ENCODE measurements at places on chromosomes 16 and 17. TPM values are rescaled to one million over a fixed set of nuclear protein-coding genes. Genes with fewer than 3 reads are reported as not detected.

- no peak for DNase-seq
These were observed 418 bp downstream of the SOCS3 start for GRCh38 chr17:78359321-78359996.

Gene KCNJ2
- total RNA-seq = 13.3 TPM

DNA sequence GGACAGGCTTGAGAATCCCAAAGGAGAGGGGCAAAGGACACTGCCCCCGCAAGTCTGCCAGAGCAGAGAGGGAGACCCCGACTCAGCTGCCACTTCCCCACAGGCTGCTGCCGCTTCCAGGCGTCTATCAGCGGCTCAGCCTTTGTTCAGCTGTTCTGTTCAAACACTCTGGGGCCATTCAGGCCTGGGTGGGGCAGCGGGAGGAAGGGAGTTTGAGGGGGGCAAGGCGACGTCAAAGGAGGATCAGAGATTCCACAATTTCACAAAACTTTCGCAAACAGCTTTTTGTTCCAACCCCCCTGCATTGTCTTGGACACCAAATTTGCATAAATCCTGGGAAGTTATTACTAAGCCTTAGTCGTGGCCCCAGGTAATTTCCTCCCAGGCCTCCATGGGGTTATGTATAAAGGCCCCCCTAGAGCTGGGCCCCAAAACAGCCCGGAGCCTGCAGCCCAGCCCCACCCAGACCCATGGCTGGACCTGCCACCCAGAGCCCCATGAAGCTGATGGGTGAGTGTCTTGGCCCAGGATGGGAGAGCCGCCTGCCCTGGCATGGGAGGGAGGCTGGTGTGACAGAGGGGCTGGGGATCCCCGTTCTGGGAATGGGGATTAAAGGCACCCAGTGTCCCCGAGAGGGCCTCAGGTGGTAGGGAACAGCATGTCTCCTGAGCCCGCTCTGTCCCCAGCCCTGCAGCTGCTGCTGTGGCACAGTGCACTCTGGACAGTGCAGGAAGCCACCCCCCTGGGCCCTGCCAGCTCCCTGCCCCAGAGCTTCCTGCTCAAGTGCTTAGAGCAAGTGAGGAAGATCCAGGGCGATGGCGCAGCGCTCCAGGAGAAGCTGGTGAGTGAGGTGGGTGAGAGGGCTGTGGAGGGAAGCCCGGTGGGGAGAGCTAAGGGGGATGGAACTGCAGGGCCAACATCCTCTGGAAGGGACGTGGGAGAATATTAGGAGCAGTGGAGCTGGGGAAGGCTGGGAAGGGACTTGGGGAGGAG lies at the start of gene CSF3:
TSS of gene CSF3 (plus strand) at position 436 of the 993 bp plus-strand sequence. CDS start at position 471, 35 bp downstream.
- peak; percentile 93 for DNase-seq

DNA sequence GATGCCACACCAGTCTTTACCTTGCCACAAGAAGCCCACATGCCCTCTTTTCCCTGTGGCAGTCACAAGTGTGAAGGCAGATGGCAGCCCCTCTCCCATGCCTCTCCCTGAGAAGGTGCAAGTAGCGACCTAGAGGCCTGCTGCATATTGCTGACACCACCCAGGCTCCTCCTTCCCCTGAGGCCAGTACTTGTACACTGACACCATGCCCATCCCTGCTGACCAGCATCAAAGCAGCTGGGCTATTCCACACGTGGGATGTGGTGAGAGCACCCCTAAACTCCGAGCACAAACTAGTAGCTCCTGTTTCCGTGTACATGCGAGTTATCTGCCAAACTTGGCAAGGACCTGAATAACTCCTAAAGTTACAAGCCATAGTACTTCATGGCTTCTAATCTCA lies 149.4 kb downstream of the AATF start:
- DNase-seq = no peak

DNA sequence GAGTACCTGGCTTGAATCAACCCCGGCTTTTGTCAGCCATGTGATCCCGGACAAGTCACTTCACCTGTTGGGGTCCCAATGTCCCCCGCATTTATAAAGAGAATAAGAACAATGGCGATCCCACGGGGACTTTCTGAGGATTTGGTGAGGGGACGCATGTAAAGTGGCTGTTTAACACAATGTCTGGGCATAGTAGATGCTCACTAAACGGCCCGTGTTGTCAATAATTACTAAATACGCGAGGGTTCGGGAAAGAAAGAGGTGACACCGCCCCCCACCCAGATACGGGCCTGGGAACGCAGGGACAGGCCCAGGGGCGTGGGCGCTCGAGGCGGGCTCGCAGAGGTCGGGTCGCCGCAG lies 1.8 kb downstream of the SYNGR3 start:
- no peak for DNase-seq

- DNase-seq = no peak
These were observed 21.2 kb downstream of the CHMP6 start for GRCh38 chr17:81012574-81013447.

DNA sequence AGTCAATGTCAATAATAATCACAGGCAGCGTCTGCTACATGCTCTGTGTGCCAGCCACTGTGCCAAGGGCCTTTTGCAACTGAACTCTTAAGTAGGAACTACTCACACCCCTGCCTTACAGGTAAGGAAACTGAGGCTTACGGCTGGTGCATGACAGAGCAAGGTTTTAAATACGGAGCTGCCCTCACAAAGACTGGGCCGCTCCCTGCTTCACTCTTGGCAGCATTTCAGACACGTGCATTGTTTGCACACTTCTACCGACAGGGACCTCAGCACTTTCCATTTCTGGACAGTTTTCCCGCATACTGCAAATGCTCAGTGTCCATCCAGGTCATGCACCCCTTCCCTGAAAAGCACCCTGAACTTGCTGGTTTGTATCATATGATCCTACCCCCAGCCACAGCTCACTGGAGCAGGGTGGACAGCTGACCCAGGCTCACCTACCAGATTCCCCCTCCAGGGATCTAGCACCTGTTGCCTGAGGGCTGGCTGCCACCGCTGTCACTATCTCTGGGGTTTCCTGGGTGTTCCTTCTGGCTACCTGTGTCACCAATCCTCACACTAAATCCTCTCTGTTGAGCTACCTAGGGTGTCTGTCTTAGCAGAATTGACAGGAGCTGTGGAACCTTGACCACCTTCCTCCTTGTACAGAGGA lies 142.9 kb downstream of the C16orf78 start:
- DNase-seq = peak; percentile 68

DNA sequence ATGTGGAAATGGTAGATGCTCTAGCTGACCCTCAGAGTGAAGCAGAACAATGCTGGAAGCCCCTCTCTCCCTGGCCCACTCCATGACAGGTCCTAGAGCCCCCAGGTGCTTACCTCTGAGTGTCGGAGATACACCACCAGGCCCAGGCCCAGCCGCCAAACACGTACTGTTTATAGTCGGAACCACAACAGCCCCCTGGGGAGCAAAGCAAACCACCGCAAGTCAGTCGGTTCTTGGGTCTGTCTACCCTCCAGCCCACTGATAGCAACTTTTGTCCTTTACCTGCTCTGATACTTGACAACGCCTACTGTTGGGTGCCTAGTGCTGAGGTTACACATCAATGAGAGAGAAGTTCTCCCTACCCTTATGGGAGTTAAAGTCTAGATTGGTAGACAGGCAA lies 8.7 kb downstream of the FLOT2 start:
- DNase-seq = no peak

DNA sequence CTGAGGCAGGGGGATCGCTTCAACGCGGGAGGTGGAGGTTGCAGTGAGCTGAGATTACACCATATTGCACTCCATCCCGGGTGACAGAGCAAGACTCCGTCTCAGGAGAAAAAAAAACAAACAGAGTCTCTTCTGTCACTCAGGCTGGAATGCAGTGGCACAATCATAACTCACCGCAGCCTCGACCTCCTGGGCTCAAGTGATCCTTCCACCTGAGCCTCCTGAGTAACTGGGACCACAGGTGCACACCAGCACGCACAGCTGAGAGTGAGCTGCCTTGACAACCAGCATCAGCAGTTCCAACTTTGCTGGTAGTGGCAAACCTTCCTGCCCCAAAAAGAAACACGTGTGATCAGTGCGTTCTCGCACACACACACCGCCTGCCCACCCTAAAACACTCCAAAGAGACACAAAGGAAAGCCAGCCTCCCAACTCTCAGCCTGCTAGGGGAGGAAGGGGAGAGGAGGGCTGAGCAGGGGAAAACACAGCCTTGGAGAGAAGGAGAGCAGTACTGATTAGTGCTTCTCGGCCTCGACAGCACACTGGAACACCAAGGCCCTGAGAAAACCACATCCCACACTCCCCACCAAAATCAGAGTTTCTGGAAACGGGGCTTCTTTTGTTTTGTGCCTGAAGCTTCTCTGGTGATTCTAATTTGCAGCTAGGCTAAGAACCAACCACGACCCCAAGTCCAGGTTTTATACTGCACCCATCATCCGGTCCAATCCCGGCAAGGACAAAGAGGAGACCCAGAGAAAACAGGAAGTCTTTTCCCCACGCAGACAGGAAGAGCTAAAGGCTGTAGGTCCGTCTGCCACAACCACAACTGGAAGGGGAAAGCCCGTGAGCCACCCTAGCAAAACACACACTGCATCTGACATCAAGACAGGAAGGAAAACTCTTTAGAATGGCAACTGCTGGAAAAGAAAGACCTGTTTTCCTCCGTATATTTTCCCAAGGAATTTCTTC lies 28.8 kb downstream of the ZCCHC14 start:
- DNase-seq = no peak

- DNase-seq = no peak
These were observed 180.8 kb downstream of the ENGASE start for GRCh38 chr17:79255456-79255855.

DNA sequence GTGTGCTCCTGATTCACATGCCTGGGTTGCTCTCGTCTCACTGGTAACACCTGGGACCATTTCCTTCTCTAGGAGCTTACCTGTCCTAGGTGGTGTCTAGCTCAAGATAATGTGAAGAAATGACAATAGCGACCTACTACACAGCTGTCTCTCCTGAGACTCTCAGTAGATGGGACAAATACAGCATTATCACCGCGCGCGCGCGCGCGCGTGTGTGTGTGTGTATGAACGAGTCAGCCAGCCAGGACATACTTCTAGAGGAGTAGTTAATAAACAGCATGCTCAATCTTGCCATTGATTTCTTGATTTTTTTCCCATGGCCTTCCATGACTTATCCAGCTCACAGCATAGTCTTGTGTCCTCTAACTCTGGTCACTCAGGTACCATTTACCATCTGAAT lies 268.6 kb downstream of the PHKB start:
- no peak for DNase-seq

DNA sequence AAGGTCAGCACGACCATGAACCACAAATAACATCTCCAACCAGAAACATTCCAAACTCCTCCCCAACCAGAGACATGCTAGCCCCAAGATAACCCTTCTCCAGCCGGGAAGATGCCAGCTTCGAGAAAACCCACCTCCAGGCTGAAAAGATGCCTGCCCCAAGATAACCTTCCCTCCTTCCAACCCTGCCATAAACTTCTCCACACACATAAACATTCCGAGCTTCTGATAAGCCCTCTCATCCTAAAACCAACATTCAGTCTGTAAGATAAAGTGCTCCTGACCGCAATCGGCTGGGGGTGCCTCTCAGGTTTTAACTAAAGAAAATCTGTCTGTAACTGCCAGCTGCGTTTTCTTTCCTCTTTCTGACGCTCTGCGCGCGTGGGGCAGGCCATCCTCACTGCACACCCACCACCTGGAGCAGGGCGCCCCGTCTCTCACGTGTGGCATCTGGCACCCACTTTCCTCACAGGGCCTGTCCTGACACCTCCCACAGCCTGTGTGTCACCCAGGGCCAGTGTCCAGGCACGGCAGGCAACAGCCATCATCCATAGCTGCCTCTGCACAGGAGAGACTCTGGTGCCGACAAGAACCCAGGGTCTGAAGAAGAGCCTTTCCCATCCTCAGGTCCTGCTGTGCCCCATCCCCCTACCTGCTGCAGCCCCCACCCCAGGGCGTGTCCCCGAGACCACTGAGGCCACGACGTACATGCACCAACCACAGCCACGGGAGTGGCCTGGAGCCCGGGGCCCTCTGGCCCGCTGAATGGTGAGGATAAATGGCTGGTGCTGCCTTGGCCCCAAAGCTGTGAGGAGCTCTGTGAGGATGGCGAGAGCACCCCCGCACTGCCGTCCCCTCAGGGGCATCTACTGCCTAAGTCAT lies 3.7 kb downstream of the TEPSIN start:
- DNase-seq = no peak

GRCh38 chr16:87581857-87582215 lies 20.5 kb upstream of the JPH3 start:
- peak; percentile 66 for DNase-seq

DNA sequence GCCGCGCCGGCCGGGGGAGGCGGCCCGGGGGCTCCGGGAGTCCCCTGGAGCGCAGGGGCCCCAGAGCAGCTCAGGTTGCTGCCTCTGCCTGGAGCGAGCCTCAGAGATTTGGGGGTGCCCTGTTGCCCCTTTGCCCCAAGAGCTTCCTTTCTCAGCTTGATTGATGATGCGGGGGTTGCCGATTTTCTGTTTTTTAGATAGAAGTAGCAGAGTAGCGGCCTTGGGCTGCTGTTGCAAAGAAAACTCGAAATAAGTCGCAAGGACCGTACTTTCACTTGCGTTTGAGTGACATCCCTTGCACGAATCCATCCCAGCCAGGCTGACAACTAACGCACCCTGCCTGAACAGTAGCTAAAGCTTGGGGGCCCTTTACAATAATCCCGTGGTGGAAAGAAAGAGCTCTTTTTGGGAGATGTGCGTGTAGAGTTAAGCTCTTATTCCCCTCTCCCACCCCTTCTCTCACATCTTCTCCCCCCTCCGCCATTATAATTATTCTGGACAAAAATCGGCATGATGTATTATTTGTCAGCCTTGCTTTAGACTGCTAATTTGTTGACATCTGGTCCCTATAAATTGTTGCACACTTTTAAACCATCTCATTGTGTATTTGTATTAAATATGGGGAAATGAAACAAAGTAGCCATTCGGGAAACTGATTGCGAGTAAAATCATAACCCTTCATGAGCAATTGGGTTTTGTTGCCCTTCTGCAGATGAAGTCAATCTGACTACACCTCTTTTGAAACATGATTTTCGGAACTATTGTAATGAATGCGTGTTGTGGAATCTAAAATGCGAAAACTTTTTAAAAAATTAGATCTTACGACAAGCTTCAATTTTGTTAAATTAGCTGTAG lies 873 bp downstream of the USP10 start:
- DNase-seq = no peak

DNA sequence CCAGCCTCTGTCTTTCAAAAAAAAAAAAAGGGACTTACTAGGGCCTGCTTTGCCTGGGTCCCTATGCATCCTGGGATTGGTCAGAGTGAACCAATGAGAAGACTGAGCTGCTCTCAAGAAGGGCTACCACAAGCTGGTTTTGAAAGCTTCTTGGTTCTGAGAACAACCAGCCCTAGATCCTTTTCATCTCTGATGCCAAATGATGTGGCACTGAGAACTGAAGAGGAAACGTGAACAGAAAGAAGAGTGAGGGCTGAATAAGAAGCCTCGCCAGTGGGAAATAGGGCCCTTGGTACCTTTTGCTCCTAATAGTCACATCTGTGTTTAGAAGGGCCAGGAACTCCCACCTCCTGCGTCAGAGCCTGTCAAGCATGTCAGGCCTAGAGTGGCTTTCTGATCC lies 10.7 kb downstream of the TACO1 start:
- no peak for DNase-seq

GRCh38 chr16:82523815-82524214 lies 103.0 kb upstream of the CDH13 start:
- DNase-seq = no peak

DNA sequence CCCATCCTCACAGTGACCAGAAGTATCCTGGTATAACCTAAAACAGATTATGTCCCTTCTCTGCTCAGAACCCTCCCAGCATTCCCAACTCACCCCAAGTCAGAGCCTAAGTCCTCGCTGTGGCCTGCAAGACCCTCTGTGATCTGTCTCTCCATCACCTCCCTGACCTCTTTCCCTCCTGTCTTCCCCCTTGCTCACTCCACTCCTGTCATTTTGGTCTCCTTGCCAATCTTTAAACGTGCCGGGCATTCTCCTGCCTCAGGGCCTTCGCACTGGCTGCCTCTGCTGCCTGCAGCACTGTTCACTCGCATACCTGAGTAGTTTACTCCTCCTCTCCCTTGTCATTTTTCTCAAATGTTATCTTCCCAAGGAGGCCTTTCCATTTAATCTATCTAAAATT lies 97.7 kb downstream of the GSG1L start:
- no peak for DNase-seq
